Activated naive CD4-positive, alpha-beta T cell treated with anti-CD3 and anti-CD28 coated beads for 36 hours (primary cell): ENCODE measurements at places on chromosomes 16 and 17. TPM values are rescaled to one million over a fixed set of nuclear protein-coding genes. Genes with fewer than 3 reads are reported as not detected.

Gene RAB37
- 2.1 TPM for total RNA-seq

Gene TMEM106A
- 5.8 TPM for total RNA-seq

Gene AATK
- not detected for total RNA-seq

Gene SLC2A4
- 0.37 TPM for total RNA-seq

Gene NPIPB8
- total RNA-seq = not detected

GRCh38 chr16:83258366-83258928 is 549.3 kb upstream of the HSBP1 start:
- H3K4me3 ChIP-seq = no peak overlapping the region
- no peak overlapping the region for H3K27ac ChIP-seq
- H3K4me1 ChIP-seq = no peaks in the 10 kb centered on the region
- H3K36me3 ChIP-seq = no peaks in the 10 kb centered on the region
- DNase-seq = no peak

- peaks cover 8% of the 10 kb centered on the region for H3K27me3 ChIP-seq
- H3K4me3 ChIP-seq = no peak overlapping the region
- no peaks in the 10 kb centered on the region for H3K36me3 ChIP-seq
- H3K4me1 ChIP-seq = no peaks in the 10 kb centered on the region
- DNase-seq = no peak
Measured at GRCh38 chr16:20307240-20307671, 20.1 kb downstream of the GP2 start.

- peak overlapping the region; percentile 94 for H3K27ac ChIP-seq
- no peak for DNase-seq
- H3K4me1 ChIP-seq = peaks cover 50% of the 10 kb centered on the region
- H3K4me3 ChIP-seq = peak overlapping the region; percentile 85
- H3K27me3 ChIP-seq = no peaks in the 10 kb centered on the region
Measured at GRCh38 chr17:30823421-30823820, 1.1 kb downstream of the CRLF3 start.

DNA sequence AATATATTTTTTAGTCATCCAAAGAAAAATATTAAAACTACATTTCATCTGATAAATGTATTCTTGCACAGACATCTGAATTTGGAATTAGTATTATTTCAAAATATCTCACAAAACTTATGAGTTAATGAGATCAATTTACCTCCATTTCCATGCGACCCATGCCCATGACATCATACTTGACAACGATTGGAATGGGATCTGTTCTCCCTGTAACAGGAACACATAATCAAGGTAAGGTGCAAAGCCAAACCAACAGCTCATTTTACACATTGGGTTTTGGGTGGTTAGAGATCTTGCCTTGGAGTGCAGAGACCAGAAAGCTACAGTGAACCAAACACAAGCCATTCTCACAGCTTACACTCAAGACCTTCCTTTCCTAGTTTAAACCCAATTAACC is 46.9 kb upstream of the ITGA2B start:
- peaks cover 12% of the 10 kb centered on the region for H3K36me3 ChIP-seq
- H3K4me3 ChIP-seq = no peak overlapping the region
- DNase-seq = no peak

GRCh38 chr16:87447323-87447722 is 45.5 kb downstream of the ZCCHC14 start:
- H3K27ac ChIP-seq = no peak overlapping the region
- H3K4me1 ChIP-seq = peaks cover 6% of the 10 kb centered on the region
- no peaks in the 10 kb centered on the region for H3K27me3 ChIP-seq
- DNase-seq = no peak

DNA sequence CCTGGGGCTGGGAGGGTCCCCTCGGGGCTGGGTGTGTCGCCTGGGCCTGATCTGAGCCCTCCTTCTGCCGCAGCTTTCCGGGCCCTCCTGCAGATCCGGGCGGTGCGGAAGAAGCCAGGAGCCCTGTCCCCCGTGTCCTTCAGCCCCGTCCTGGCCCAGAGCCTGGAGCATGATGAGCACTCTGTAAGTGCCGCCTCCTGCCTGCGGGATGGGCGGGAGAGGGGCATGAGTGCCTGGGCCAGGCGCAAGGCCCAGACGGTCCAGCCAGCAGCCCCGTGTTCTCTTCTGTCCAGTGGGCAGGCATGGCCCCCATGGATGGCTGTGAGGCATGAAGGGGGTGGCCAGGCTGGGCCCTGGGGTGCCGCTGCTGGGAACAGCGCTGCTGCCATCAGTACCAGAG is 16.0 kb upstream of the NUDT16L1 start:
- H3K36me3 ChIP-seq = peaks cover 9% of the 10 kb centered on the region
- H3K4me3 ChIP-seq = no peak overlapping the region
- H3K27me3 ChIP-seq = no peaks in the 10 kb centered on the region
- no peak for DNase-seq
- peaks cover 26% of the 10 kb centered on the region for H3K4me1 ChIP-seq

DNA sequence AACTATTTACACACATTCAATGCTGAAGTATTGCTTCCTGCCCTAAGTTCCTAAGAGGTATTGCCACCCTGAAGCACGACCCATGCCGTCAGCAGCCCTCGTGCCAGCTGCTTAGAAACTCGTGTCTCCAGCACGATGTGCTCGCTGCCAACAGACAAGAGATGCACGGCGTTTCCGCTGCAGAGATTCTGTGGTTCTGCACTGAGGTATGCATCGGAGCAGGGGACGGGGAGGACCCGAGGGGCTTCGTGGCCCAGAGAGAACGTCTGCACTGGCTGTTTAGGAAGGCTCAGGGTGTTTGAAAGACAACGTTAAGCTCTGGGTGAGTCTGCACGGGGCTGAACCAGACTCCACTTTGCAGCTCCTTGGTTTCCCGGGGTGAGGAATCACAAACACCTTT is 82.7 kb upstream of the CREBBP start:
- H3K27me3 ChIP-seq = no peaks in the 10 kb centered on the region
- no peak overlapping the region for H3K27ac ChIP-seq
- H3K4me1 ChIP-seq = peaks cover 15% of the 10 kb centered on the region
- H3K36me3 ChIP-seq = peaks cover 10% of the 10 kb centered on the region
- H3K4me3 ChIP-seq = no peak overlapping the region

GRCh38 chr16:3553138-3553923 is 23.9 kb downstream of the NLRC3 start:
- DNase-seq = no peak
- H3K27me3 ChIP-seq = no peaks in the 10 kb centered on the region
- H3K4me1 ChIP-seq = no peaks in the 10 kb centered on the region
- no peak overlapping the region for H3K27ac ChIP-seq
- no peak overlapping the region for H3K4me3 ChIP-seq
- H3K36me3 ChIP-seq = peaks cover 47% of the 10 kb centered on the region

DNA sequence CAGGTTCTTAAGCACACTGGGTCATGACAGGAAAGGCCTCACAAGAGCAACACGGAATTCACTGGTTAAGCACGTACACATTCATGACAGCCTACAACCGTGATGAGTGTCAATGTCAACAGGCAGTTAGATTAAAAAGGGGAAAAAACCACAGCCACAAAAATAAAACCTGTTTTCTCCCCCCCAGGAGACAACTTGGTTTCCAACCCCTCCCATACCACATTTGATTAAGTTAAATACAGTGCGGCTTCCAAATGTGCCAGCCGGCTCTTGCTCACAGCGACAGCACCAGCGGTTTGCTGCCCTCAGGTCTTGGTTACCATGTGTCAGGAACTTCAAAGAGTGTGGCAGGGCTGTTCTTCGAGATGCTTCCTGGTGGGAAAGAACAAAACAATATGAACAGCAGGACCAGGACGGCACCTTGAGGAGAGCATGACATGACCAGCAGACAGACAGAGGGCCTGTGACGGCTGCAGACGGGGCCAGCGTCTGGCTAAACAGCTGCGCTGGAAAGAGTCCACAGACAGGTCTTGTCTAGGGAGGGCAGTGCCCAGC is 193.6 kb downstream of the PARN start:
- H3K4me1 ChIP-seq = peaks cover 33% of the 10 kb centered on the region
- H3K27me3 ChIP-seq = no peaks in the 10 kb centered on the region
- no peak overlapping the region for H3K4me3 ChIP-seq
- DNase-seq = peak; percentile 40
- H3K36me3 ChIP-seq = peaks cover 9% of the 10 kb centered on the region

GRCh38 chr17:61425682-61426481 is 26.2 kb downstream of the TBX2 start:
- peaks cover 28% of the 10 kb centered on the region for H3K27me3 ChIP-seq
- H3K4me3 ChIP-seq = no peak overlapping the region

DNA sequence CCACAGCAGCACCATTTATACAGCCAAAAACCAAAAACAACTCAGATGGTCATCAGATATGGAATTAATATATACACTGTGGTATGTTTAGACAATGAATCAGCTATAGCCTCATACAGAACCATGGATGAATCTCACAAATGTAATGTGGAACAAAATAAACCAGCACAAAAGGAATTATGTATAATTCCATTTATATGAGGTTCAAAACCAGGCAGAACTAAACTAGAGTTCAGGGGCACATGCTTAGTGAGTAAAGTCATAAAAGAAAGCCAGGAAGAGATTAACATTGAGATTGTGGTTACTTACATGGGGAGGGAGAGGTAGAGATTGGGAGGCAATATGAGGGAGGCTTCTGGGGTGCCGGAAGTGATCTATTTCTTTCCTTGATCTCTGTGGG is 231.1 kb downstream of the COPRS start:
- no peak for DNase-seq
- H3K27ac ChIP-seq = no peak overlapping the region
- peaks cover 21% of the 10 kb centered on the region for H3K27me3 ChIP-seq
- H3K36me3 ChIP-seq = no peaks in the 10 kb centered on the region

- no peaks in the 10 kb centered on the region for H3K27me3 ChIP-seq
- peaks cover 3% of the 10 kb centered on the region for H3K36me3 ChIP-seq
- peak; percentile 86 for DNase-seq
Measured at GRCh38 chr16:21158208-21159110, at the start of gene LDAF1. Gene LDAF1 (plus strand): TSS chr16:21158674. CDS start chr16:21161183, 2,509 bp downstream.

DNA sequence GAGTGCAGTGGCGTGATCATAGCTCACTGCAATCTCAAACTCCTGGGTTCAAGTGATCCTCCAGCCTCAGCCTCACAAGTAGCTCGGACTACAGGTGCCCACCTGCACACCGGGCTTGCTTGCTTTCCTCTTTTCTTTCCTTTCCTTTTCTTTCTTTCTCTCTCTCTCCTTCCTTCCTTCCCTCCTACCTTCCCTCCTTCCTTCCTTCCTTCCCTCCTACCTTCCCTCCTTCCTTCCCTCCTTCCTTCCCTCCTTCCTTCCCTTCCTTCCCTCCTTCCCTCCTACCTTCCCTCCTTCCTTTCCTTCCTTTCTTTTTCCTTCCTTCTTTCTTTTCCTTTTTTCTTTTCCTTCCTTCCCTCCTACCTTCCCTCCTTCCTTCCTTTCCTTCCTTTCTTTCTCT is 225.5 kb downstream of the MRTFB start:
- no peak overlapping the region for H3K4me3 ChIP-seq
- H3K4me1 ChIP-seq = peaks cover 7% of the 10 kb centered on the region
- H3K36me3 ChIP-seq = no peaks in the 10 kb centered on the region
- DNase-seq = no peak
- H3K27ac ChIP-seq = no peak overlapping the region

GRCh38 chr17:66240630-66241029 is 11.4 kb upstream of the APOH start:
- H3K4me3 ChIP-seq = no peak overlapping the region
- H3K27me3 ChIP-seq = no peaks in the 10 kb centered on the region
- peaks cover 15% of the 10 kb centered on the region for H3K4me1 ChIP-seq
- no peak overlapping the region for H3K27ac ChIP-seq
- no peaks in the 10 kb centered on the region for H3K36me3 ChIP-seq

DNA sequence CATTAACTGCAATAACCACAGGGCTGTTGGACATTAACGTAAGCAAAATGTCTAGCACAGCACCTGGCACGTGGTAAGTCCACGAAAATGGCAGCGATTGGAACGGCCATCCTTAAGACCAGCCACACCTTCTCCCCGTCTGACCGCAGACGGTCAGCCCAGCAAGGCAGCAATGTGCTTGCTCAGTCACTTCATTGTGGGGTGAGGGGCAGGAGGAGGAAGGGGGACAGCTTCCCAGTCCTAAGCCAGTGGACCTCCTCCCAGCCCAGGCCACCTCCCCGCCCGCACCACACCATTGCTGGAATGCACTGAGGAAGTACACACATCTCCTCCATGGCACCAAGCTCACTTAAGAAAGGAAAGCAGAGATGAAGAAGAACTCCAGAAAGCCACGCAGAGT is 8.6 kb upstream of the MYLK3 start:
- no peak overlapping the region for H3K4me3 ChIP-seq
- H3K27me3 ChIP-seq = no peaks in the 10 kb centered on the region
- no peaks in the 10 kb centered on the region for H3K36me3 ChIP-seq
- H3K4me1 ChIP-seq = peaks cover 2% of the 10 kb centered on the region
- H3K27ac ChIP-seq = no peak overlapping the region
- DNase-seq = no peak

DNA sequence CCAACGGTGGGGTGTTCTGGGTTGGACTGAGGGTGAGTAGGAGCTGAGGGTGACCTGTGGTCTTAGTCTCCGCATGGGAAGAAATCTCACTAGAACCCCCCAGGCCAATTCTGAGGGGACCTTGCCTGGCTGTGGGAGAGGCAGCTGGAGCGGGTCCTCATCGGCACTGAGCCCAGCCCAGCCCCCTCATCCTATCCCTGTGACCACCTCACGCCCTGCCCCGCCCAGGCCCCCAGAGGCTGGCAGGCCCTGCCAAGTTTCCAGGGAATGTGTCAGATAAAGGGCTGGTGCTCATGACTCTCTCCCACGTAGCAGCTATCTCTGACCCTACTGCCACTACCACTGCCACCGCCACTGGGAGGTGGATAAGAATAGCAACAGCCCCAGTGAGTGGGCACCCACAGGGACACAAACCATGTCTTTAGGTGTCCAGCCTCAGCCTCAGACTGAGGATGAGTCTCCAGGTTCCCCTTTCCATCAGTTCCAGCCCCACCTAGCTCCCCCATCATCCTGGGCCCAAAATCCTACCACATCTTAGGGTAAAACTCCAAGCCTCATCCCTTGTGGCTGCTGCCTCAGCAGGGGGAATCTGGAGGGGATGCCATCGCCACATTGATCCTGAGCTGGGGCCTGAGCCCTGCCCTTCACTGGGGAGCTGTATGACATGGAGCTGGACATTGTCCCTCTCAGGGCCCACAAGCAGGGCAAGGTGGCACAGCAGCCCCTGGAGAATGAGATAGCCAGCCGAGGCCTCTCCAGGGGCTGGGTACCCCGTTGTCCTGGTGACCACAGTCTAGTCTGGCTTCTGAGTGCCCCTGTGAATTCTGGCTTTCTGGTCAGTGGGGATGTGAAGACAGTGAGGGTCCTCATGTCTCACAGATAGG is 14.9 kb downstream of the CDH16 start:
- H3K27me3 ChIP-seq = no peaks in the 10 kb centered on the region
- no peak overlapping the region for H3K27ac ChIP-seq
- DNase-seq = no peak
- H3K4me1 ChIP-seq = peaks cover 8% of the 10 kb centered on the region
